Stimulated activated naive CD4-positive, alpha-beta T cell (primary cell): ENCODE measurements at places on chromosomes 7 and 10.
A peak's percentile ranks its signal among the peaks of the same experiment; 100 is the strongest.

DNA sequence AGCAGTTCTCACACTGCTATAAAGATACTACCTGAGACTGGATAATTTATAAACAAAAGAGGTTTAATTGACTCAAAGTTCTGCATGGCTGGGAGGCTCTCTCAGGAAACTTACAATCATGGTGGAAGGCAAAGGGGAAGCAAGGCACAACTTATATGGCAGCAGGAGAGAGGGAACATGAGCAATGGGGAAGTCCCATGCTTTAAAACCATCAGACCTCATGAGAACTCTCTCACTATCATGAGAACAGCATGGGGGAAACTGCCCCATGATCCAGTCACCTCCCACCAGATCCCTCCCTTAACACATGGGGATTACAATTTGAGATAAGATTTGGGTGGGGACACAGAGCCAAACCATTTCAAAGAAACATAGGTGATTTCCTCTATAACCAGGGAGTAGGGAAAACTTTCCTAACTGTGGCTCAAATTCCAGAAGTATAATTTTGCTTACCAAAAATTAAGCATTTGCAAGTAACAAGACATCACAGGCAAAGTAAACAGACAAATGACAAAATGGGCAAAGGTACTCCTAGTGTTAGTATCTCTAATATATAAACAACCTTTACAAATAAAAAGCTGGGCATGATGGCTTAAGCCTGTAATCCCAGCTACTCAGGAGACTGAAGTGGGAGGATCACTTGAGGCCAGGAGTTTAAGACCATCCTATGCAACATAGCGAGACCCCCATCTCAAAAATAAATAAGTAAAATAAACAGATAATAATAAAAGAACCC lies 88.0 kb downstream of the KBTBD2 start:
- no peak for DNase-seq

DNA sequence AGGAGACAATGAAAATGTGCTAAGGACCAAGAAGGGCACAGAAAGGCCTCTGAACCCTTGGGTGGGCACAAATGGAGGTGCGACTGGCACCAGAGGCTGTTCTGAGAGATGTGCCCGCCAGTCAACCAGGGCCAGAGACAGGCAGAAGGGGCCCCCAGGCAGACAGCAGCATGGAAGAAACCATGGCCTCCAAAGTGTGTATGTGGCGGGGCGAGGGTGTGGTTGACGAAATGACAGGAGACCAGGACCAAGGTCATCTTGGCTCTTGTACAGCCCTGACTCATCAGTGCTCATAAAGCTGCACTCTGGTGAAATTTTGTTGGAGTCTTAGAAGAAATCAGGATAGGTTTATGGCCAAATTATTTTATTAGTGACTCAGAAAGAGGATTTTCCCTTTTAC lies 4.0 kb upstream of the MRPS24 start:
- DNase-seq: no peak

GRCh38 chr10:131577178-131577555 lies 265.6 kb upstream of the TCERG1L start:
- no peak for DNase-seq

GRCh38 chr10:89845541-89846280 lies 144.3 kb downstream of the KIF20B start:
- DNase-seq: no peak

DNA sequence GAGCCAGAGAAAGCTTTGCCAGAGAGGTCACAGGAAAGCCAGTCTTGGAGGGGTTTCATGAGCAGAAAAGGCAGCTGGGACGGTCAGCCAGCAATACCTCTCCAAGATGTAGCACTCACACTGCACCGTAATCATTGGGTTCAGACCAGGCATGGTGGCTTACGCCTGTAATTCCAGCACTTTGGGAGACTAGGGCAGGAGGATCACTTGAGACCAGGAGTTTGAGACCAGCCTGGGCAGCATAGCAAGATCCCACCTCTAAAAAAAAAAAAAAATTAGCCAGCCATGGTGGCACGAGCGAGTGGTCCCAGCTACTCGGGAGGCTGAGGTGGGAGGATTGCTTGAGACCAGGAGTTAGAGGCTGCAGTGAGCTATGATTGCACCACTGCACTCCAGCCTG lies 90.2 kb upstream of the CUX1 start:
- no peak for DNase-seq

DNA sequence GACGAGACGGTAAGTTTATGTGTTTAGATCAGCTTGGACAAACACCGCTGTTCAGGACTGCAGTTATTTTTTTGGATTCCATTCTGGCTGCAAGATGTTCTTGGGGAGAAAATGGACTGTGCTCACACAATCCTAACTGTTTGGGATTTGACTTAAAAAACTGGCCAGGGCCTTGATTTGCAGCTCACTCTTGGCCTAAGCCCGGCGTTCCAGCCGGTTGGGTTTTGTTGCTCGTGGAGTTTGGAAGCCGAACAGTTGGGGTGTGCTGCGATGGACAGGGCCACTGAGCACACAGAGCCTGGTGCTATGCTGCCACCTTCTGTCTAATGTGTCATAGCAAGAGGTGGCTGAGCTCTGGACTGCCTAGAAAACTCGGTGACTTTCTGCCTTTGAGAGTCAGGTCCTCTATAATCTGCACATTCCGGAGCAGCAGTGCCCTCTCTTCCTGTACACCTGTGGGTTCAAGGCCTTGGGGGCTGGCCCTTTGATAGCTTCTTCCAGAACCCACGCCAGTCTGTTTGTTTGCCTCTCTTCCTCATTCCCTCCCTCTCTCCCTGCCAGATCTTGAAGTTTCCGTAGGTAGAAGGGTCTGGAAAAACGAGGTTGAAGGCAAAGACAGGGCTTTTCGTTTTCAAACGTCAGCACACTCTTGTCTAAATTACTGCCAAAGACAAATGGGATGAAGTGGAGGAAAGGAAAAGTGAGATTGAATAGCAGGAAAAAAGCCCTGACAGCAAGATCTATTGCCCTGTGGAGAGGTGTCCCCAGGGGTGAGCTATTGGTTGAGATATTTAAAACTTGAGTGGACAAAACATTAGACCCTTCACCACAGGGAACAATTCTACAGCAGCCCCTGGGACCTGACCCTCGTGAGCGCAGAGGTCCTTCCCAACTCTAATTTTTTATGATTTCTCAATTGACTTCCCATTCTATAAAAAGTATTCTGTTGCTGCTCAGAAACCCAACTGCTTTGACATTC lies 167.5 kb upstream of the HABP2 start:
- peak; percentile 63 for DNase-seq

- DNase-seq: no peak
These were observed 65.9 kb downstream of the CREB3L2 start for GRCh38 chr7:137935884-137936508.

- no peak for DNase-seq
These were observed 21.9 kb upstream of the ZNF488 start for GRCh38 chr10:47405857-47406547.

DNA sequence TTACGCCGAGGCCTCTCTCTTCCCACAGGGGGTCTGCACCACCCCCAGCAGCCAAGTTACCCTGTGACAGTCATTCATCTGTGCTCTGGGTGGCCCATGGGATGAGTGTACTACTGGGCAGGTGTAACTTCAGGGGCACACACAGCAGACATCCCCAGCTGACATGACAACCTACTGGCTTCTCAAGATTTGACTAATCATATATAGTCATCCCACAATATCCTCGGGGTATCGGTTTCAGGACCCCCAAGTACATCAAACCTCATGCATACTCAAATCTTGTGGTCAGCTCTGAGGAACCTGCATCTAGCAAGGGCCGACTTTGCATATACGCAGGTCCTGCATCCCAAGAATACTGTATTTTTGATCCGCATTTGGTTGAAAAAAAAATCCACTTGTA lies 336.9 kb upstream of the C7orf33 start:
- DNase-seq: no peak
